ENCODE measurements at places on chromosomes 5 and 9. TPM values are rescaled to one million over a fixed set of nuclear protein-coding genes. Genes with fewer than 3 reads are reported as not detected.
A peak's percentile ranks its signal among the peaks of the same experiment; 100 is the strongest.

DNA sequence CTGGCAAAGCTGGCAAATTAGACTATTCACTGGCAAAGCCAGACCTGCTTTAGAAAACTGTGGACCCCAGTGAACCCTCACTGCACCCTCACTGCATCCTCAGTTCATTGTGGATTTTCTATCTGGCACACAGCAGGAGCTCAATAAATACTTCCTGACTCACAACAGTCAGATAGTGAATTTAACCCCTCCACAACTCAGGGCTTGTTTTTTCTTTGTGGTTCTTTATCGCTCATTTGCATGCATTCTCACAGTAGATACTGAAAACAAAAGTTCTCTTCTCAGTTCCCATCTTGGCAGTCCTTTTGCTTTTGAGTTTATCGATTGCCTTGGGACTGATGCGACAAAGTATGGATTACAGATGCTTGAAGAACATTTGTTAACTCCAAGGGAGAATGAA lies 99.8 kb downstream of the ACTL7B start:
- H3K27me3 ChIP-seq, result peaks cover 6% of the 10 kb centered on the region
- H3K36me3 ChIP-seq, result no peaks in the 10 kb centered on the region
- no peak overlapping the region for H3K4me3 ChIP-seq
- H3K4me1 ChIP-seq, result no peaks in the 10 kb centered on the region
- DNase-seq, result no peak

Gene ZDHHC11B
- 0.29 TPM for total RNA-seq

GRCh38 chr9:99811598-99812383 lies 9.9 kb upstream of the NR4A3 start:
- no peak overlapping the region for H3K4me3 ChIP-seq
- H3K36me3 ChIP-seq, result no peaks in the 10 kb centered on the region
- H3K27ac ChIP-seq, result no peak overlapping the region
- H3K4me1 ChIP-seq, result no peaks in the 10 kb centered on the region

DNA sequence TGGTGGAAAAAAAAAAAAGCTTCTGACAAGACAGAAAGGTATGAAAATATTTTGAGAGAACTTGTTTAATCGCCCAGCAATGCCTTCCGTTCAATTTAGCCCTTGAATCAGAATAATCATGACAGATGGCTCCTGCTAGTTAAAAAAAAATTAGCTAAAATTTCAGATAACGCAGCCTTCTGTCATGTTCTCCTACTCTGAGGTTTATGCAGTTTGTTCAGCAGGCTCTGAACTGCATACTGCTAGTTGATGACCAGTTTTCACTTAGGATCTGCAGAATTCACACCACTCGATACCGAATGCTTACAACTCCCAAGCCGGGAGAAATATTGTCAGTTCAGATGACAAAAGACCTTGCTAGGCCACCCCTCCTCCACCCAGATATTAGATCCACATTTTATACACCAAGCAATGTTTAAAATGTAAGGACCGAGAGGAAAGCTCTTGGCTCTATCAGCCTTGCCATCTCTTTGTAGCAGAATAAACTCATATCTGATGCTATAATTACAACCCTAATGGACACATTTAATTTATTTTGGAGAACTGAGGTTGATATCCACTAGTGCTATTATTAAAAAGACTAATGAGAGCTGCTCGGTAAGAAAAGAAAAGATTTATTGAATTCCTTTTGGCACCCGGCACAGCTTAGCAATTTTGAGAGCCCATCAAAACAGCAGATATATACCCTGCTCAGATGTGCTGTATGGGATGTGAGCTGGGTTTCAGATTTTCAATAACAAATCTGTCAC lies 322.8 kb downstream of the GLIS3 start:
- no peaks in the 10 kb centered on the region for H3K27me3 ChIP-seq
- H3K36me3 ChIP-seq, result no peaks in the 10 kb centered on the region
- H3K4me1 ChIP-seq, result peaks cover 11% of the 10 kb centered on the region
- no peak overlapping the region for H3K27ac ChIP-seq
- H3K4me3 ChIP-seq, result no peak overlapping the region

DNA sequence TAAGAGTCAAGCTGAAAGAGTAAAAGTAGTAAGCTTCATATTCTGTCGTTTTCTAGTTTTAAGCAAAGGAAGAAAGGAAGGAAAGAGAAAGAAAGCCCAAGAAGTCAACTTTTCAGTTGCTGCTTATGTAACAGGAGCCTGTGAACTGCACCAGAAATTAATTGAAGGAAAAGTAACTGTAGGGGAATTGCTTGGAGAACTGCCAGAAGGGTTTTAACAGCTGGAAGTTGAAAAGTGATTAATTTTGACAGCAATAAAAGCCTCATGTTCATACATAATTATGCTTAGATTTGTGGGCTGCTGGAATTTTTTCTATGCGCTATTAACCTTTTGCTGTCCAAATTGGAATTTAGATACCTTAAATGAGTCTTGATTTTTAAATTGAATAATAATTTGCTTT lies 255.7 kb downstream of the ENC1 start:
- peaks cover 25% of the 10 kb centered on the region for H3K4me1 ChIP-seq
- no peak overlapping the region for H3K27ac ChIP-seq
- no peaks in the 10 kb centered on the region for H3K36me3 ChIP-seq
- no peak overlapping the region for H3K4me3 ChIP-seq
- DNase-seq, result peak; percentile 66

Gene FGFR4
- total RNA-seq, result 4.8 TPM

- H3K27ac ChIP-seq, result no peak overlapping the region
- no peaks in the 10 kb centered on the region for H3K27me3 ChIP-seq
- H3K4me1 ChIP-seq, result no peaks in the 10 kb centered on the region
- H3K4me3 ChIP-seq, result no peak overlapping the region
These were observed 23.4 kb downstream of the WNK2 start for GRCh38 chr9:93207326-93207814.

DNA sequence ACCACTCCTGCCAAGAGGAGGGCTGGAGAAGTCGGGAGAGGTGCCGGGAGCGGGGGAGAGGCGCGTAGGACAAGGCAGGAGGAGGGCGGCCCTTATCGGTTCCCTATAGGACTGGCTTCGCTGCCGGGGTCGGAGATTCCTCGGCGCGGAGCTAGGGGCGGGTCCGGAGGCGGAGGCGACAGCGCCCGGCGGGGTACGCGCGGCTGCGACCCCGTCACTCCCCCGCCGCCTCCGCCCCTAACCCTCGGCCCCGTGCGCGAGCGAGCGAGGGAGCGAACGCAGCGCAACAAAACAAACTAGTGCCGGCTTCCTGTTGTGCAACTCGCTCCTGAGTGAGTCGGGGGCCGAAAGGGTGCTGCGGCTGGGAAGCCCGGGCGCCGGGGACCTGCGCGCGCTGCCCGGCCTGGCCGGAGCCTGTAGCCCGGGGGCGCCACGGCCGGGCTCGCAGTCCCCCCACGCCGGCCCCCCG lies 2.0 kb downstream of the GLIS3 start:
- H3K27me3 ChIP-seq, result no peaks in the 10 kb centered on the region
- peak overlapping the region; percentile 99 for H3K27ac ChIP-seq
- peak; percentile 53 for DNase-seq
- H3K4me3 ChIP-seq, result peak overlapping the region; percentile 86

Gene TRIM36
- 4.4 TPM for total RNA-seq

Gene ELAVL2
- total RNA-seq, result 22.2 TPM

GRCh38 chr9:126336736-126337325 lies 10.2 kb downstream of the MVB12B start:
- peaks cover 10% of the 10 kb centered on the region for H3K4me1 ChIP-seq
- no peak overlapping the region for H3K27ac ChIP-seq
- no peak for DNase-seq
- peaks cover 5% of the 10 kb centered on the region for H3K36me3 ChIP-seq
- no peaks in the 10 kb centered on the region for H3K27me3 ChIP-seq

DNA sequence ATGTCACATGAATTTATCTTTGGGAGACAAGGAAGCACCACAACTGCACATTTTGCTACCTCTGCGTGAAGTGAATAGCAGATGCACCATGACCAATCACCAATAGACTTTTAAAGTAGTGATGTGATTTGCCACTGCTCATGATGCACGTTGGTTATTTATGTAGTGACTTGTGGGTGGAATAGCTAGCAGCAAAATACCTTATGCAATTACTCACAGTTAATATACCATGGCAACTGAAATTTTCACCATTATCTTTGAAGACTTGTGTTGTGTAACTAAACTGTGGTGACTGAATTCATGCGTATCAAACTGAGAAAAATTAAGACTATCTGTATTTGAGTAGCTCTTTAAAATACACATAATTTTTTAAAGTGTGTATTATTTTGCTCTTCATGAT lies 46.2 kb upstream of the TUSC1 start:
- no peaks in the 10 kb centered on the region for H3K27me3 ChIP-seq
- H3K4me3 ChIP-seq, result no peak overlapping the region

- peak; percentile 41 for DNase-seq
- H3K36me3 ChIP-seq, result no peaks in the 10 kb centered on the region
- no peaks in the 10 kb centered on the region for H3K4me1 ChIP-seq
- no peak overlapping the region for H3K27ac ChIP-seq
These were observed 85.3 kb upstream of the ADRB2 start for GRCh38 chr5:148740966-148741742.

DNA sequence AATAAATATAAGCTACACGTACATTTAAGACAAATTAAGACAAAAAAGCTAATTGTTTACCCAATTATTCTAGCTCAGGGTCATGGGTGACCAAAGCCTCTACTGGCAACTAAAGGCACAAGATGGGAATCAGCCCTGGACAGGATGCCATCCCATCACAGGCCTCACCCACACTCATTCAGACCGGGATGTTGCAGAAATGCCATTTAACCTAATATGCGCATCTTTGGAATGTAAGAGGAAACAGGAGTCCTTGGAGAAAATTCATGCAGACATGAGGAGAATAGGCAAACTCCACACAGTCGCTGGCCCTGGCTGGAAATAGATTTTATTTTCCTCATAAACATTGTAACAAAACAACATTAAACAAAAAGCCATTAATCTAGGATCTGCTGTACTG lies 2003.8 kb upstream of the CDH9 start:
- no peaks in the 10 kb centered on the region for H3K27me3 ChIP-seq
- no peak for DNase-seq
- no peak overlapping the region for H3K4me3 ChIP-seq
- no peaks in the 10 kb centered on the region for H3K36me3 ChIP-seq
- H3K4me1 ChIP-seq, result no peaks in the 10 kb centered on the region

GRCh38 chr5:159906463-159906862 lies 9.8 kb upstream of the ADRA1B start:
- peaks cover 57% of the 10 kb centered on the region for H3K4me1 ChIP-seq
- H3K36me3 ChIP-seq, result no peaks in the 10 kb centered on the region
- H3K27ac ChIP-seq, result no peak overlapping the region
- DNase-seq, result no peak

Gene CER1
- 2.8 TPM for total RNA-seq

- peaks cover 47% of the 10 kb centered on the region for H3K4me1 ChIP-seq
- H3K27ac ChIP-seq, result peak overlapping the region; percentile 95
These were observed 7.2 kb upstream of the DUSP1 start for GRCh38 chr5:172777881-172778814.

GRCh38 chr9:86349271-86349670 lies 4.9 kb downstream of the TUT7 start:
- H3K27me3 ChIP-seq, result no peaks in the 10 kb centered on the region
- no peak for DNase-seq
- H3K4me1 ChIP-seq, result peaks cover 15% of the 10 kb centered on the region
- H3K4me3 ChIP-seq, result no peak overlapping the region

DNA sequence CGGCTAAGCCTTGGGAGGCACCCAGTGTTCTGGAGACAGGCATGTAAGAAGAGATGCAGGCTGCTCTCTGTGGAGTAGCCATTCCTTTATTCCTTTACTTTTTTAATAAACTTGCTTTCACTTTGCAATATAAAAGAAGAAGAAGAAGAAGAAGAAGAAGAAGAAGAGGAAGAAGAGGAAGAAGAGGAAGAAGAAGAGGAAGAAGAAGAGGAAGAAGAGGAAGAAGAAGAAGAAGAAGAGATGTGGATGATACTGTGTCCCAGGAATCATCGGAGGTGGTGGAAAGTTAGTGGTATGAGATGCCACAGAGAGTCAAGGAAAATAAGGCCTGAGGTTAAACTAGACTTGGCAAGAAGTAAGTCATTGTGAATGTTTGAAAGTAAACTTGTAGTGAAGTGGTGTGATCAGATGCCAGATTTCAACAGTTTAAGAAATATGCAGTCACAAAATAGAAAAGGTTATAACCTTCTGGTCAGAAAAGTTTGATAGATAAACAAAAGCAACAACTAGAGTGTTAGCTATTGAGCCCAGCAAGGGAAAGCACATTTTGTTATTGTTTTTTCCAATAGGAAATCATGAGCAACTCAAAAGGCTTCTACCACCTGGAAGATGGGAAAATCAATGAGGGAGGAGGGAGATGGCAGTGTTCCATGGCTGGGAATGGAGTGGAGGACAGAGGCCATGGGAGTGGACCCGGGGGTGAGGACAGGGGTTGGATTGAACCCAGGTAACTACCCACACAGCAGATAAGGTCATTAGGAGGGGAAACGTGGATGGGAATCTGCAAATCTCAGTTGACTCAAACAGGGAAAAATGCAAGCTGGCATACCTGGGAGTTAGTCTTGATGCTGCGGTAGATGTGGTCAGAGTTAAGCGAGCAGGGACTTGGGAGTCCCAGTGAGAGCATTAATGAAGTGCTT lies 16.8 kb downstream of the AOPEP start:
- DNase-seq, result peak; percentile 81
- no peaks in the 10 kb centered on the region for H3K27me3 ChIP-seq
- H3K36me3 ChIP-seq, result no peaks in the 10 kb centered on the region
- H3K27ac ChIP-seq, result peak overlapping the region; percentile 36
- no peak overlapping the region for H3K4me3 ChIP-seq
- no peaks in the 10 kb centered on the region for H3K4me1 ChIP-seq

Gene CCDC127
- total RNA-seq, result 8.8 TPM

Gene EMB
- total RNA-seq, result 19.8 TPM
